Activated CD8-positive, alpha-beta memory T cell treated with anti-CD3 and anti-CD28 coated beads for 4 hours (primary cell): ENCODE measurements at places on chromosomes 7 and 10.

- DNase-seq, result no peak
Measured at GRCh38 chr7:132941905-132942304, 140.0 kb downstream of the CHCHD3 start.

DNA sequence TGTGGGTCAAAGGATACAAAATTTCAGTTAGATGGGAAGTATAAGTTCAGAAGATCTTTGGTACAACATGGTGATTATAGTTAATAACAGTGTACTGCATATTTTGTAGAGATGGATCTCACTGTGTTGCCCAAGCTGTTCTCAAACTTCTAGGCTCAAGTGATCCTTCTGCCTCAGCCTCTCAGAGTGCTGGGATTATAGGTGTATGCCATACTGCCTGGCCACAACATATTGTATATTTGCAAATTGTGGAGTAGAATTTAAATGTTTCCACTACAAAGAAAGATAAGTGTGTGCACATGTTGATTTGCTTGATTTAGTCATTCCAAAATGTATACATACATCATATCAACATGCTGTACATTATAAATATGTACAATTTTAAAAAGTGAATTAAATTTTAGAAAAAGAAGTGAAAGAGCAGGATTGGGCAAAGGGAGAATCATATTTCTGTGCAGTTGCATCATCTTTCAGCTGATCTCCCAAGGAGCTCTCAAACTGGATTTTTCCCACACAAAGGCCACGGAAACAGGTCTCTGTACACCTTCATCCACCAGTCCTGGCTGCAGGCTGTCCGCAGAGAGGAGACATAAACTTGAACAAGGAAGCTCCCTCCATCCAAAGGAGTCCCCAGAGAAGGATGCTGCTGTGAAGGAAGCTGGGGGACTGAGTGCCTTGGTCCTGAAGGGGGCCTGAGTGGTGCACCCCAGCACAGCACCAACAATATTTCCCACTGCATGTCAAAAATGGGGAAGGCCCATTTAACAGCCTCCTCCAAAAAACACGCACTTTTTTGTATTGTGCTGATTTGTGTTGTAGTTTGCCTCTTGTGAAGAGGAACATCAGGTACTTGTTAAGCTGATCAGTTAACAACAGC is 217.1 kb upstream of the GHITM start:
- no peak for DNase-seq

DNA sequence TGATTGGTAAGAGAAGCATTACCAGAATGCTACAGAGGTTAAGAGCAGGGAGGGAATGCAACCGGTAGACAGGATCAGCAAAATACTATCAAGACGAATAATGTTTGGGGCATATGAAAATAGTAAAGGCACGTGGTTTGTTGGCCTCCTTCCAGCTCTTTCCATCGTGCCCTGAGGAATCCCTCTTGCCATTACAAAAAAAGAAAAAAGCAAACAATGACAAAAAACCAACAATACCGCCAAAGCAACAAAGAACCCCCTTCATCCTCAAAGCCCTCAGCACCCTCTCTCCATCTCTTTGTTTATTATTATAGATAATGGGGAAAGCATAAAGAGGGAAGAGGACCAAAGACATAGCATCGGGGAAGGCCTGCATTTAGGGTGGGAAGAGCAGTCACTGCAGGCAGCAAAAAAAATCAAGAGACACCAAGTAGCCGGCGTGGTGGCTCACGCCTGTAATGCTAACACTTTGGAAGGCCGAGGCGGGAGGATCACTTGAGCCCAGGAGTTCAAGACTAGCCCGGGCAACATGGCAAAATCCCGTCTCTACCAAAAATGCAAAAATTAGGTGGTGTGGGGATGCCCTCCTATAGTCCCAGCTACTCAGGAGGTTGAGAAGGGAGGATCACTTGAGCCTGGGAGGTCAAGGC is 78.0 kb downstream of the HIP1 start:
- DNase-seq, result no peak

GRCh38 chr10:93746844-93747284 is 10.9 kb upstream of the LGI1 start:
- DNase-seq, result no peak

DNA sequence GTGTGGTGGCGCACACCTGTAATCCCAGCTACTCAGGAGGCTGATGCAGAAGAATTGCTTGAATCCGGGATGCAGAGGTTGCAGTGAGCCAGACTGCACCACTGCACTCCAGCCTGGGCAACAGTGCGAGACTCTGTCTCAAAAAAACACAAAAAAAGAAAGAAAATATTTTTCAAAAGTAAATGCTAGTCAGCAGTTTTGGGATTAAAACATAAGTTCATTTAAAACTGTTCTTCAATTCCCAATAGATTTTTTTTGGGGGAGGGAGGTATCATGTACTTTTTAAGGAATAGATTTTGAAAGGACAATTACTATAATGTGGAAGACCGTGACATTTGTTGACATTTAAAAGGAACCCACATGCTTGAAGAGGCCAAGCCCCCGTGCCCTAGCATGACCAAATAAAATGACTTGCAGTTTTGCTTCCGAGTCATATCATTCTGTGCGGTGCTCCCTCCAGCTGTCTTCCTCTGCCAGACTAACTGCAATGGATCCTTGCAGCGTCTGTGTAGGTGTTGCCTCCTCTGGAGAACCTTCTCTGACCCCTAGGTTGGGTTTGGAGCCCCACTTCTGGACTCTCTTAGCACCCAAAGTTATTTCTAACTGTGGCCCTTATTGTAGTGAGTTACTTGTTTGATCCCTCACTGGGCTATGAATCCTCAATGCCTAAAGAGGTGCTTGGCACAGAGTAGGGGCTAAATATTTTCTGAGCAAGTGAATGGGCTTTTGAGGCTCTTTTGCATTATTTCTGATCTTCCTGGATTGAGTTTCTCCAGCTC is 17.4 kb upstream of the HPS1 start:
- DNase-seq, result no peak

GRCh38 chr7:53111031-53111430 is 75.6 kb downstream of the POM121L12 start:
- no peak for DNase-seq

- no peak for DNase-seq
Measured at GRCh38 chr10:129521161-129522025, 54.4 kb downstream of the MGMT start.

DNA sequence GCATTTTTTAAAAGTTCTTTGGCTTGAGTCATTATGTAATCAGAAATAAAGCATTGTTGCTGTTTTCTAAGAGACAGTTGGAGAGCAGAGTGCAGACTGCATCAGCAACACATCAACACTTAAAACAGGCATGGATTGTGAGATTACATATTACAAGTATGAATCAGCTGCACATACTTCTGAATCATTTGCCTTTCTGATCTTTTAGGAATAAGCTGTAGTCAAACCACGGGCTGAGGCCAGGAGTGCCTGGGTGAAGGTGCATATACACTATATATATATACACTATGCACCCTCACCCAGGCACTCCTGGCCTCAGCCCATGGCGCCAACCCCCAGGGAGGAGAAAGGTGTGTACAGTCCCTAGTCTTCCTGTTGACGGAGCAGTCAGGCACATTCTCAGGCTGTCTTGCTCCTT is 52.4 kb upstream of the DLX6 start:
- no peak for DNase-seq

DNA sequence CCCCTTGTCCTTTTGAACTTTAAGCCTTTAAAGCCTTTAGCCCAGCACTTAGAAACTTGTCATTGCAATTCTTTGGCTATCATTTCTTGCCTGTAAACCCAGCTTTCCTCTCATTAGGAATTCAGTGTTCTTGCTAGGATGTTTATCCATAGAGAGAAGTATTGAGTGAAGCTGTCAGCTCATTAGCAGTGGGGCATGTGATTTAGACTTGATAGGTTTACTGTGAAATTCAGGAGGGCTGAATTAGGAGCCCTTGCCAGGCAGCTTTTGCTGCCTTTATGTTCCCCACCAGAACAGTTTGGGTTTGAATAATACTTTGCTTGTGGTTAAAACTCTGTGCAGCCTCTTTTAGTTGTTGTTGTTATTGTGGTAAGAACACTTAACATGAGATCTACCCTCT is 39.5 kb downstream of the LHFPL3 start:
- no peak for DNase-seq

DNA sequence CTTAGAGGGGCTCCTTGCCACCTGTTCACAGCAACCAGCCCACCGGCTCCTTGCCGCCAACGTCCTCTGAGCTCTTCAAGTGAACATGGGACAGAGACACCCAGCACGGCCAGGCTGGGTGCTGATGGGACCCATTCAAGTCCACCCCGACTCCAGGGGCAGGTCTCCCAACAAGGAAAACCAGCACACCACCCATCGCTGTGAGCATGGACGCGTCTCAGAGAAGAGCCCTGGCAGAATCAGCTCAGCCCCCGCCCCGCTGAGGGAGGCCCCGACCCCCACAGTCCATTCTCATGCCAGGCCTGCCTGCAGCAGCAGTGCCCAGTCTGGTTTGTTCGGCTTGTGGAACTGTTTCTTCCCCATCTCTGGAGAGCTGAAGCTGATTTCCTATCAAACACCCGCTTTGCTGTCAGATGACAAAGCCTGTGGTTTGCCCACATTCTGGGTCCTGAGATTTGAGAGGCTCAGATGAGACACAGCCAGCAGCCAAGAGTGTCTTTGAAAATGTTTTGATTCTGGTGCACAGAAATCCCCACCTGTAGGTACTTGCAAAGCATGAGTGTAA is 216.6 kb downstream of the ZMYND11 start:
- no peak for DNase-seq

GRCh38 chr10:114397651-114398145 is 6.6 kb downstream of the AFAP1L2 start:
- no peak for DNase-seq

- DNase-seq, result no peak
Measured at GRCh38 chr10:100872034-100872791, 40.5 kb upstream of the SLF2 start.

DNA sequence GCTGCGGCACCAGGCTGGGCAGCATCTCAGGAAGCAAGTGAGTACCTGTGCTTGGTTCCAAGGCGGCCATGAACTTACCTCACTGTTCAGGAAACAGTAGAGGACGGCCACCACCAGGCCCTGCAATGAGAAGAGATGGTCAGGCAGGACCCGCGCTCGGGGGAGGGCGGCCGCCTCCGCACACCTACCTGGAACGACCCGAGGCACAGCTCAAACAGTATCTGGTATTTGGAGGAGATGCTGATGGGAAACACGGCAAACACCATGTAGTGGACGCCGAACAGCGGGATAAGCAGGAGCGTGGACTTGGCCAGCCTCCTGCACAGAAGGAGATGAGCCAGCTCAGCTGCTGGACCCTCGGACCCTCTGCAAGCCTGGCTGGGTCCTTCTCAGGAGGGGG is 112.9 kb downstream of the VIPR2 start:
- no peak for DNase-seq

DNA sequence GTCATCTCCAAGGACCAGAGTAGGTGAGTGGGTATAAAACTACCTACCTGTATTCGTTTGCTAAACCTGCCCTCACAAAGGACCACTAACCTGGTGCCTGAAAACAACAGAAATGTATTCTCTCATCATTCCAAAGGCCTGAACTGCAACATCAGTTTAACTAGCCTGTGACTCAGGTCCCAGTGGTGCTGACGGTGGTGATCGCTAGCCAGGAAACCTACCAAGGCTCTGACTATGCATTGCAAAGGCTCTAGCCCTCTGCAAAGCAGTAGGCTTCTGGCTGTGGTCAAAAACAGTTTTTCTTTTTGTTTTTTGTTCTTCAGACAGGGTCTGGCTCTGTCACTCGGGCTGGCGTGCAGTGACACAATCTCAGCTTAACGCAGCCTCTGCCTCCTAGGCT is 107.5 kb downstream of the NPTX2 start:
- no peak for DNase-seq

- no peak for DNase-seq
Measured at GRCh38 chr10:89888321-89889070, 187.1 kb downstream of the KIF20B start.

DNA sequence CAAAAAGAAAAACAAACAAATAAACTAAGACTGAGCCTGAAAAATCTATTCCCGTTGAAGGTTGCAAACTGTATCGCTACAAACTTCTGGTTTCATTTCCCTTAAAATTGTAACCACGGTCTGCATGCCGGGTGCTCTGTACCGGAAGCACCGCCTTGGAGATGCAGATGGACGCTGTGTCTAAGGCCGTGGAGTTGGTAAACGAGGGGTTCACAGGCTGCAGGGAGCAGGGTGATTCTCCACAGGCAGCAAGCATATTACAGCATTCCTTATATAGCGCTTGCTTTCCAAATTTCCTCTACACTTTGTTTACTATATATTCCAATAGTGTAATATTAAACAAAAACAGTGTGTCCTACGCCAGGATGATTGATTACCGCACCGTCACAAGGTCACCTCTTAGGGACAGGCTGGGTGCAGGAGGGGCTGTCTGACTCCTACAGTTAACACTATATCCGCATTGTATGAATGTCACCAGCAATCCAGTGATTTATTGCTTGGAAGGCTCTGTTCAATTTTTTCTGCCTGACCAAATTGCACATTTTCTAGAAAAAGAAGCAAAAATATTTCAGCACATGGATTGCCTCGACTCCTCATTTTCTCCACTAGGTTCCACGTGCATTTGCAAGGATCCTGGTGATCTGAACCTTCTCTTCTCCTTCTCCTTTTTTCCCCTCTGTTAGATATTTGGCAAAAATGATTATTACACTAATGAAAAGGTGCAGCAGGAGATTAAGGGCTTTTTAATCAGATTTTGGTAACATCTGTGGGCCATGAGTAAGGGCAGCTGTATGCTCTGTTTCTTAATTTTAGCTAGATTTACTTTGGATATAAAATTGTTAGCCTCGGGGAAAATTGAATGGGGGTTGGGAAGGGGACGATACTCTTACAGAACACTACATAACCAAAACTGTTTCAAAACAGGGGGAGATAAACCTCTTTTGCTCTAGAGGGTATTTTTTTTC is 325.8 kb upstream of the MGMT start:
- no peak for DNase-seq

GRCh38 chr7:78578686-78579085 is 780.1 kb downstream of the PHTF2 start:
- no peak for DNase-seq

- no peak for DNase-seq
Measured at GRCh38 chr10:125567529-125567928, 115.4 kb downstream of the TEX36 start.

DNA sequence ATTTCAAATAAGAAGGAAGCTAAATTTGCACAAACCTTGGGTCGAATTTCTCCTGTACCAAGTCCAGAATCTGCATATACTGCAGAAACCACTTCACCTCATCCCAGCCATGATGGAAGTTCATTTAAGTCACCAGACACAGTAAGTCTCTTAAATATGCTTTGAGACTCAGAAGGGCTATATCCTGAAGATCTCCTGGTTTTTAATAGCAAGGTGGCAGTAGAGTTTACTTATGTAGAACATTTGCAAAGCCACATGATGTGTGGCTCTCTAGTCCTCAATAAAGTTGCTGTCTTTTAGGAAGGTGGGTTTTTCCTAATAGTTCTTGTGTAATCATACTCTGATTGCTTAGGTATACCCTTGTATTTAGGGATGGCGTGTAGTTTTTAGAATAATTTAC is 8.7 kb downstream of the DBF4 start:
- no peak for DNase-seq

GRCh38 chr7:134454277-134454676 is 4.6 kb downstream of the AKR1B1 start:
- DNase-seq, result no peak

GRCh38 chr10:130745821-130746220 is 565.7 kb downstream of the TCERG1L start:
- DNase-seq, result no peak
